Activated CD8-positive, alpha-beta memory T cell treated with anti-CD3 and anti-CD28 coated beads for 1 hour (primary cell): ENCODE measurements at places on chromosomes 1 and 21.

- DNase-seq, result peak; percentile 36
Measured at GRCh38 chr1:9629445-9630201, 21.9 kb upstream of the PIK3CD start.

DNA sequence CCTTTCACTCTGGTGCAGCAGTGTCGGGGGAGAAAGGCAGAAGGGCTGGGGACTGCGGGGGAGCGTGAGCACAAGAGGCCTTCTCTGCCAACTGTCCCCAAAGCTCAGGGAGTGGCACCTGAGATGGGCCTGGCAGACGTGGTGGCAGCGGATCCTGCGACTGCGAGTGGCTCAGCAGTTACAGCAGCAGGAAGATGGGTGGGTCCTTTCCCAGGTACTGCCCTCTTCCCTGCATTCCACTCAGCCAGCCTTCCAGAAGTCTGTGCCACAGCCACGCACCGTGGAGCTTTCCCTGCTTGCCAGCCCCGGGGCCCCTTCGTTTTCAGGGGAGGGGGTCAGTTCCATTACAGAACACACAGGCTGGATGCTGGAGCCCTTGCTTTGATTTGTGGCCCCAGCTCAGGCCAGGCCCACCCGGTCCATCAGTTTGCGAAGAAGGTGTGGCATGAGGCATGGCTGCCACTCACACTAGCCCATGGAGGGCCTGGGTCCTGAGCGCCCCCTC lies 17.2 kb downstream of the MTHFR start:
- no peak for DNase-seq

GRCh38 chr1:48182439-48182838 lies 40.1 kb upstream of the SLC5A9 start:
- no peak for DNase-seq

GRCh38 chr1:173014160-173014559 lies 36.6 kb downstream of the TNFSF18 start:
- DNase-seq, result no peak

GRCh38 chr1:182244451-182244850 lies 147.1 kb downstream of the GLUL start:
- no peak for DNase-seq

GRCh38 chr1:12177999-12178441 lies 11.2 kb downstream of the TNFRSF1B start:
- peak; percentile 96 for DNase-seq

- DNase-seq, result no peak
Measured at GRCh38 chr1:201782353-201782752, 46.6 kb upstream of the IPO9 start.

- DNase-seq, result no peak
Measured at GRCh38 chr1:222413436-222413835, 134.5 kb downstream of the HHIPL2 start.

GRCh38 chr1:101820071-101820470 lies 176.7 kb downstream of the OLFM3 start:
- no peak for DNase-seq

DNA sequence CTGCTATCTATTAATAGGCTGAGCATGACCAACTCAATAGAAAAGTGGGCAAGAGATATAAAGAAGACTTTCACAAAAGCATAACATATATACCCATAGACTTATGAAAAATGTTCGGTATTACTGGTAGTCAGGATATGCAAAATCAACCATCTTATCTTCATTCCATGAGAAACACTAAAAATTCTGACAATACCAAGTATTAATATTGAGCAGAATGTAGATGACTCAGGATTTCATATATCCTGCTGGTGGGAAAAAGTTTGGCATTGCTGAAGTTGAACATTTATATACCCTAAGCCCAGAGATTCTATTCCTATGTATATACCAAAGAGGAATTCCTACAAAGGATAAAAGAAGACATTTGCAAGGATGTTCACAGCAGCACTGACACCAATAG lies 138.3 kb downstream of the CLEC20A start:
- no peak for DNase-seq

DNA sequence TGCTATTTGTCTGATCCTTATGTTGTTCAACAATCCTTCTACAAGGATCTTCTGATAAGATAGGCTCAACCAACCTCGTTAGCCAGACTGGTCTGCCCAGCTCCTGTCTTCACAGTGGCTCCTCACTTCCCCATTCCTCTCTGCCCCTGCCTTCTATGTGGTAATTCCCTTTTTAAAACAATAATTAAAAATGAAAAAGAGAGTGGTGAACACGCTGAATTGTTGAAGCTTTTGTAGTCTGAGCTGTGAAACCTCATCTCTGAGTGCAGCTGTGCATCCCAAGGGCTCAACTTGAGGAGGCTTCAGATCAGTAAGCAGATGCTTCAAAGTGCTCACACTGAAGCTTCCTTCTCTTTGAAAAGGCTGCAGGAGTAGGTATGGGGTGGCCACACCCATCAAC lies 70.7 kb upstream of the JUN start:
- DNase-seq, result no peak

DNA sequence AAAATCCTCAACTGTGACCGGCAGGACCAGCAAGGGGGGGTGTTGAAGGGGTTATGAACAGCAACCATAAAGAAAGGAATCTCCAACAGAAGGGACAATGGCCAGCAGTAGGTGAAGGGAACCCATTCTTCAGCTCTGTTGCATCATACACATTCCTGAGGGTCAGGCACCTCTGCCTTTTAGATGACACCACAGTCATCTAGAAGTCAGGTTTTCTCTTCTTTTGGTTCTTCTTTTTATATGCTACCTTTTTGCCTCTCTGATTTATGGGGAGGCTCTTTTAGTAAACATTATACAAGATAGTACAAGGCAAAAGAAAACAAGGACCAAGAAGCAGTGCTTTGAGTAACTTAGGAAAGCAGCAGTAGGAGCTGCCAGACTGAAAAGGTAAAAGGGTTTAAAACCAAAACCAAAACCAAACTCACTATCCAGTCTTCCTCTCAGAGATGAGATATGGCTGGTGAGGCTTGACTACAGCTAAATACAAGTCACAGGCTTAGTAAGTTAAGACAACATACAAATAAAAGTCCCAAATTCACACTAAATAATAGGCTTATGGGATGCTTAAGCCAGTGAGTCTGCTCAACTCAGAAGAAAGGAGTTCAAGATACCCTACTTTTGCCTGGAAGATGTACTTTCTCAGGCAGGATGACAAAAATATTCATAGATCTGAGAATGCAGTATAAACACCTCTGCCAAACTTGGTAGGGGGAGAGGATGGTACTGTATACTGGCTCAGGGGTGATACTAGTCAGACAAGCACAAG lies 4.1 kb downstream of the TEX38 start:
- no peak for DNase-seq

DNA sequence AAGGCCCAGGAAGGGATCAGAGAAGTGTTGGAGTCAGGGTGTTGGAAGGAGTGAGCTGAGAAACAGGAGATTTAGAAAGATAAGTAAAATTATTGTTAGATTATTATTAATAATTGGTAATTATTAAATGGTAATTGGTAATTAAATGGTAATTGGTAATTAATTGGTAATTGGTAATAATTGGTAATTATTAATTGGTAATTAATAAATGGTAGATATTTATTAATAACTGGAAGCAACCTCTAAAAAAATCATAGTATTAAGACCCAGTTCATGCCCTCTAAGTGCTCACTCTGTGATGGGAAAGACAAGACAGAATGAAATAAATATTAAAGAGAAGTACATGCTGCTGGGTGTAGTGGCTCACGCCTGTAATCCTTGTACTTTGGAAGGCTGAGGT lies 13.8 kb upstream of the EPS15 start:
- DNase-seq, result no peak
